ENCODE measurements at places on chromosomes 13 and 19. TPM values are rescaled to one million over a fixed set of nuclear protein-coding genes. Genes with fewer than 3 reads are reported as not detected.

CGB7 gene
- total RNA-seq = 0.17 TPM

SELENOV gene
- not detected for total RNA-seq

PTH2 gene
- total RNA-seq = not detected

TINCR gene
- 1.1 TPM for total RNA-seq

OBI1 gene
- 29.6 TPM for total RNA-seq

MISP gene
- total RNA-seq = 0.66 TPM

SERTAD1 gene
- total RNA-seq = 11.4 TPM

MTIF3 gene
- total RNA-seq = 70.6 TPM

OR7A5 gene
- total RNA-seq = not detected

GRCh38 chr13:48686636-48687210 is 33.0 kb downstream of the CYSLTR2 start:
- H3K4me3 ChIP-seq = no peak overlapping the region
- no peak for DNase-seq
- H3K4me1 ChIP-seq = no peaks in the 10 kb centered on the region
- no peaks in the 10 kb centered on the region for H3K27me3 ChIP-seq
- H3K36me3 ChIP-seq = no peaks in the 10 kb centered on the region

- no peak overlapping the region for H3K27ac ChIP-seq
- no peak for DNase-seq
- H3K4me1 ChIP-seq = peaks cover 27% of the 10 kb centered on the region
Observed at GRCh38 chr19:5154799-5155426, 185.7 kb downstream of the PTPRS start.

- H3K4me1 ChIP-seq = no peaks in the 10 kb centered on the region
- H3K4me3 ChIP-seq = no peak overlapping the region
- DNase-seq = no peak
- no peak overlapping the region for H3K27ac ChIP-seq
- H3K36me3 ChIP-seq = no peaks in the 10 kb centered on the region
Observed at GRCh38 chr13:21109168-21109567, 47.8 kb upstream of the LATS2 start.

DNA sequence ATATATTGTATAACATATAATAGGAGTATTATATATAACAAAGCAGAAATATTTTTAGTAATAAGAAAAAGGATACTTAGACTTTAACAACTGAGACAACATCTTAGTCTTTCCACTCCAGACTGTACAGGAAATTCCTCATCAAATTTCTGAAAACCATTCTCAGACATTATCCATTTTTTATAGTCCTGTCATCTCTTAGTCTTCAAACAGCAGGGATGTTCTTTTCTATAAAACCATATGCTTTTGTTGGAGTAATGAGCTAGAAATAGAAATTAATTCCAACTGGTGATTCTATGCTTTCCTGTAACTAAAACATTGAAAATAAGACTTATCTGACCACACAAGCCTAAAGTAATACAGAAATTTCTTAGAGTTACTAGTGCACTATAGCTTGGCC is 82.2 kb upstream of the CSNK1A1L start:
- H3K27me3 ChIP-seq = no peaks in the 10 kb centered on the region
- no peaks in the 10 kb centered on the region for H3K36me3 ChIP-seq
- DNase-seq = no peak
- no peaks in the 10 kb centered on the region for H3K4me1 ChIP-seq
- no peak overlapping the region for H3K27ac ChIP-seq

GRCh38 chr19:50719566-50719965 is at the start of gene SHANK1:
TSS of gene SHANK1 (minus strand) at chr19:50719802. CDS start at chr19:50716919, 2,883 bp downstream.
- H3K4me3 ChIP-seq = peak within 1 kb of the TSS; percentile 39
- peaks cover 49% of the 10 kb centered on the region for H3K4me1 ChIP-seq

DNA sequence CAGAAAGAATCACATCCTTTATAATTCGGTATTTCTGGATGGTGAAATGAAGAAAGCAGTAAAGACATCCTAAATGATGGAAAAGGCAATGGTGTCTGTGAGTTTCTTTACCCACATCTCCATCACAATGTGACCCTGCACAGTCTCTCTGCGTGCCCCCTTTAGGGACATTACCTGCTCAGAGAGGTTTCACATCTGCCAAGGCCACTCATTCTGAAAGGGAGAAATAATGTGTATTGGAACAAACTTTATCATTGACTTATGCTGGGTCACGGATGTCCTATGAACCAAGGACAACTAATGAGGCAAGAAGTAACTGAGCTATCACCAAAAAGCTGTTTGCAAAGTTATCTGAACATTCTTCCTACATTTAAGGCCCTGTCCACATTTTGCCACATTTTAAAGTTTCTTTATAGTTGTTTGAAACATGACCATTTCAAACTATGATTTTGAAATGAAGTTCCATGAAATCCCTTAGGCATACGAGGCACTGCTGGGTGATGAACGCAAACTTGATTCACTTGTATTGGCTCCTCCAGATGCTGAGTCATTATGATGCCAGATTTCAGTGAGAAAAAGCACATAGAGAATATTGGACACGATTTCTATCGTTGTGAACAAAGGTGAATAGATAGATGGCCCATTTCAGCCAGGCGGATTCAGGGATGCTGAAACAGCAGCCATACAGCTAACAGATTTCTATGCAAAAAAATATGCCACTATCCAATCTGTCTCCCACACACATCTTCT is 63.5 kb upstream of the HMGB1 start:
- H3K27me3 ChIP-seq = no peaks in the 10 kb centered on the region
- no peak overlapping the region for H3K4me3 ChIP-seq
- peaks cover 4% of the 10 kb centered on the region for H3K4me1 ChIP-seq
- H3K36me3 ChIP-seq = no peaks in the 10 kb centered on the region
- H3K27ac ChIP-seq = no peak overlapping the region

DNA sequence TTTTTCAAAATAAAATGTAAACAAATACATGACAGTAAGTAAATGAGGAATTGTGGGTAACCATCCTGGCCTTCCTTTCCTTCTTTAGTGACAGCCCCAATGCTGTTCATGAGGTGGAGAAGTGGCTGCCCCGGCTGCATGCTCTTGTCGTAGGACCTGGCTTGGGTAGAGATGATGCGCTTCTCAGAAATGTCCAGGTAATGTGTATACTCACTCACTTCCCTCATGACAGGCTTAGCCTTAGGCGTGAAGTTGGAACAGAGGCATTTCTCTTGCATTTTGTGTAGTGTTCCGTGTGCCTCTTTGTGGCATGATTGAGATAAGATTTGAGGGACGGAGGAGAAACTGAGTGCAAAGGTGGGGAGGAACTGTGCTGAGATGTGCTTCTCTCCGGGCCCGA is 12.0 kb downstream of the NAXD start:
- no peak overlapping the region for H3K27ac ChIP-seq
- H3K4me3 ChIP-seq = no peak overlapping the region
- no peaks in the 10 kb centered on the region for H3K27me3 ChIP-seq
- no peak for DNase-seq
- peaks cover 3% of the 10 kb centered on the region for H3K4me1 ChIP-seq
- H3K36me3 ChIP-seq = peaks cover 52% of the 10 kb centered on the region

- no peaks in the 10 kb centered on the region for H3K4me1 ChIP-seq
- no peaks in the 10 kb centered on the region for H3K27me3 ChIP-seq
- no peaks in the 10 kb centered on the region for H3K36me3 ChIP-seq
- DNase-seq = no peak
Observed at GRCh38 chr13:51603716-51604115, 19.5 kb downstream of the WDFY2 start.

GRCh38 chr13:44818016-44818415 is 171.3 kb downstream of the NUFIP1 start:
- no peak for DNase-seq
- H3K4me3 ChIP-seq = no peak overlapping the region
- H3K27ac ChIP-seq = no peak overlapping the region
- no peaks in the 10 kb centered on the region for H3K36me3 ChIP-seq
- no peaks in the 10 kb centered on the region for H3K4me1 ChIP-seq

GRCh38 chr19:17159466-17160393 is 55.4 kb upstream of the USE1 start:
- peaks cover 82% of the 10 kb centered on the region for H3K36me3 ChIP-seq
- H3K27ac ChIP-seq = no peak overlapping the region
- H3K4me3 ChIP-seq = no peak overlapping the region
- DNase-seq = no peak
- no peaks in the 10 kb centered on the region for H3K4me1 ChIP-seq

GRCh38 chr19:18278521-18279265 is 2.7 kb downstream of the JUND start:
- peaks cover 66% of the 10 kb centered on the region for H3K4me1 ChIP-seq
- DNase-seq = no peak
- H3K27ac ChIP-seq = peak overlapping the region; percentile 99
- peaks cover 46% of the 10 kb centered on the region for H3K36me3 ChIP-seq

DNA sequence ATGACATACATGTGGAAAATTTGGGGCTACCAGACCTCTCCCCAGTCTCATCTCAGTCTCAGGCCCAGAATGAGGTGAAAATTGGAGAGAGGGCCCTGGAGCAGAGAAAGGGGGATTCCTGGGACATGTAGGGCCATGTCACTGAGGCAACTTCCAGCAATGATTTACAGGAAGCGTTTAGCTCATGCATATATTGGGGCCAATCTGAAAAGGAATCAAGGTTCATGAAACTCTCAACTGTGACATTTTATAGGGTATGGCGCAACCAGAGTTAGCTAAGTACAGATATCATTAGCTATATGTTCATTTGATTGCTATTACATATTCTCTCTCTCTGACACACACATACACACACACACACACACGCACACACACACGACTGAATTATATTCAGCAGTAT is 86.3 kb downstream of the RNASEH2B start:
- no peak overlapping the region for H3K4me3 ChIP-seq
- DNase-seq = no peak
- H3K27me3 ChIP-seq = peaks cover 4% of the 10 kb centered on the region
- H3K4me1 ChIP-seq = peaks cover 35% of the 10 kb centered on the region
- no peak overlapping the region for H3K27ac ChIP-seq

DNA sequence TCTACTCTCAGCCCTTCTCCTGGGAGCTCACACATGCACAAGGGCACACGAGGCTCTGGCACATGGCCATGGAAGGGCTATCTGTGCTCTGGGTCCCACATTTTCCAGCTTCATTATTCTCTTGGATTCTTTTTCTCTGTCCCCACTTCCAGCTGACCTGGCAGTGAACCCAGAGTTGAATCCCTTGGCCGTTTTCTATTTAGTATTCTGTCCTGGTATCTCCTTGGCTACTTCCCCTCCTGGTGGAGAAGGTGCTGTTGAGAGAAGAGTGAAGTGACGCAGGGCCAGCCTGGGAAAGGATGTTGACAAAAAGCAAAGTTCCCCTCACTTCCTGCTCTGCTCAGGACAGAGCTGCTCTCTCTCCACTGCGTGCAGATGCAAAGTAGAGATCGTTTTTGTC is 303.1 kb downstream of the IRS2 start:
- no peaks in the 10 kb centered on the region for H3K27me3 ChIP-seq
- peak; percentile 90 for DNase-seq
- no peak overlapping the region for H3K27ac ChIP-seq
- peaks cover 3% of the 10 kb centered on the region for H3K4me1 ChIP-seq
- no peaks in the 10 kb centered on the region for H3K36me3 ChIP-seq

GRCh38 chr13:51266642-51267041 is 44.4 kb downstream of the FAM124A start:
- DNase-seq = no peak
- peaks cover 6% of the 10 kb centered on the region for H3K4me1 ChIP-seq
- no peak overlapping the region for H3K4me3 ChIP-seq
- H3K36me3 ChIP-seq = peaks cover 14% of the 10 kb centered on the region

GRCh38 chr13:30222254-30222653 is 85.1 kb downstream of the KATNAL1 start:
- DNase-seq = no peak
- no peak overlapping the region for H3K4me3 ChIP-seq
- no peaks in the 10 kb centered on the region for H3K27me3 ChIP-seq
- H3K4me1 ChIP-seq = no peaks in the 10 kb centered on the region
- H3K36me3 ChIP-seq = peaks cover 9% of the 10 kb centered on the region
